ENCODE measurements at places on chromosomes 3 and 15.
A peak's percentile ranks its signal among the peaks of the same experiment; 100 is the strongest.

GRCh38 chr15:92797168-92798052, 102.7 kb upstream of the CHD2 start:
- peak; percentile 46 for DNase-seq

DNA sequence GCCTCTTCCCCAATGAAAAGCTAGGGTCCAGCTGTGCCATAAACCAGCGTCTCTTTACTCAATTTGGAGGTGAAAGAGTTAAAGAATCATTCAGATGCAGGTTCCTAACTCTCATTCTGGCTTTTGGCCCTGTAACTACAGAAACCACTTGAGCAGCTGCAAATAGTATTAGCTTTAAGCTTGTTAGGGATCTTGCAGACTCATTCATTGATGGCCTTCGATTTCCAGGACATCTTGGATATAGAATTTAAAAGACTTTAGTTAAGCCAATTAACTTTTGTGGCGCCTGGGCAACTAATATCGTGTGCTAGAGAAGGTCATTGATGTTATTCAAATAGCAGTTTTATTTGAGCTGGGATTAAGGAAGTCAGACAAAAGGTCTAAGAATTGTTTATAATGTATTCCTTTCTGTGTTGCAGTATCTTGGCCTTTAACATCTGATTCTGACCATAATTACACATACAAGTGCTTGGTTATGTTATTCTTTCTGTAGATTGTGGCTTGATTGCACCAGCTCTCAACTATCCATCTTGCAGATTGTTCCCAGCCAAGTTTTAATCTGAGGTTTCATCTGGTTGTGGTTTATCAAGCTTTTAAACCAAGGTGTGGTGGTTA, 185.3 kb downstream of the CACNA2D3 start:
- DNase-seq, result no peak

- DNase-seq, result no peak
Observed at GRCh38 chr15:70180186-70180875, 82.6 kb upstream of the TLE3 start.

- no peak for DNase-seq
Observed at GRCh38 chr3:94735354-94735753, 672.5 kb downstream of the NSUN3 start.

GRCh38 chr3:52393959-52394670, 50.8 kb downstream of the SEMA3G start:
- no peak for DNase-seq

DNA sequence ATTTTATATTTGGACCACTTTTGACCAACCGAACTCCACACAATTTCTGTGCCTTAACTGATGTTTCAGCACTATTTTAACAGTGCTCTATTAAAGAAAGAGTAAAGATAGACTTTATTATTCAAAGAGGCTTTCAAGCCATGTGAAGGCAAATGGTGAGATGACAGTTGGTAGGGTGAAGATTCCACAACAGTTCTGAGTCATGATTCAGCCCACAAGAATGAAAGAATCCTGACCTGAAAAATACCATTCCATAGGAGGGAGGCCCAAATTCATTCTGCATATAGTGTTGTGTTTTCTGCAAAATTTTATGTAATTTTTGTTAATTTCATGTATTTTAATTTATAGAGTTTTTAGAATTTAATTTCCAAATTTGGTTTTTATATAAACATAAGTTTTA, 135.6 kb upstream of the STAC start:
- DNase-seq, result no peak

DNA sequence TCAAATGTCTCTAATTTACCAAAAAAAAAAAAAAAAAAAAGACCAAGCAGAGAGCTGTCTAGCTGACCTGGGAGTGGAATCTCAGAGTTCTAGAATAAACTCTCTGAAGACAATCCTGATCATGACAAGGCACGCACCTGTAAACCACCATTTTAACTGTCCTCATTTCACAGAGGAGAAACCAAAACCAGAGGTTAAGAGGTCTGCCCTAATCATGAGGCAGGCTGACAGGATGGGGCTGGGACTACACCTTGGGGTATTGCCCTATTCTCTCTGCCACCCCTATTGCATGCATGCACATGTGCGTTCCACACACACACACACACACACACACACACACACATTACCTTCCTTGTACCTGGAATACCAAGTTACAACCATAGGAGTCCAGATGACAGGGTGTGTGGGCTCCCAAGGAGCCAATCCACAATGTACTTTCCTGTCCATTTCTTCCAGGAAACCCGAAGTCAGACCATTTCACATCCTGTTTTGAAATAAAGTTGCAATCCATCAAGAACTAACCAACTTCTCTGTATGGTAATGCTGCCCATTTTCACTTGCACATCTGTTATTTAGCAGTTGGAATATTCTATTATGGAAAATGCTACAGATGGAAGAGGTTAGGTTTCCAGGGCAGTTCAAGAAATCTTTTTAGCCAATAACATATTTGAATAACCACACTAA, 34.6 kb downstream of the HSPBAP1 start:
- no peak for DNase-seq

DNA sequence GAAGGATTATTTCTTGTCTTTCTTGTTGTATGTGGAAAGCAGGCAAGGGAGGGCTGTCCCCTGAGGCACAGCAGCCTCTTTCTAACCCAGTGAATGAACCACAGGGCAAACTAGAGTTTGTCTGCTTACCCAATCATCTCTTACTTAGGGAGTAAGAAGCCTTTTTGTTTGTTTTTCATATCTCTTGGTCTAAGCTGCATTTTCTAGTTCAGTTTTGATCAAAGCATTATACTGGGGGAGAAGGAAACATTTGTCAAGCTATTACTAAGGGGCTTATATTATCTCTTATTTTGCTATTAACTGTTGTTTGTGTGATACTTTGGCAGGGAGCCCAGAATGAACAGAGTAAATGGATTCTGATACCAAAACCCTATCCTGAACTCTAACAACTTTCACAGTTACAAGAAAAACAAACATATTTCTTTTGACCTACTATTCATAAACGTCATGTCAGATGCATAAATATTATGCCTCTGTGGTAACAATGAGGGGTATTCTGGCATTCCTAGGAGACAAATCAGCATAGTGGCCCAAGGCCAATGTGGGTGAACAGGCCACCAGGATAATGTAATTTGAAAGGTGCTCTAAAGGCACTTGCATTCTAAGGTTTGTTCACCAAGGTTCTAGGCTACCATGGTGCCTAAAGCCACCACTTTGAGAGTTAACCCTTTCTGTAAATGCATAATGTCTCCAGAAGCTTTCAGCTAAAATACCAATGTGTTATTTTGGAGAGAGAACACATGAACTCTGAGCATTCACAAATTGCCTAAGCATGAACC, 271.6 kb upstream of the ZPLD1 start:
- no peak for DNase-seq

GRCh38 chr3:51777985-51778384, 1.1 kb downstream of the IQCF6 start:
- DNase-seq, result no peak

DNA sequence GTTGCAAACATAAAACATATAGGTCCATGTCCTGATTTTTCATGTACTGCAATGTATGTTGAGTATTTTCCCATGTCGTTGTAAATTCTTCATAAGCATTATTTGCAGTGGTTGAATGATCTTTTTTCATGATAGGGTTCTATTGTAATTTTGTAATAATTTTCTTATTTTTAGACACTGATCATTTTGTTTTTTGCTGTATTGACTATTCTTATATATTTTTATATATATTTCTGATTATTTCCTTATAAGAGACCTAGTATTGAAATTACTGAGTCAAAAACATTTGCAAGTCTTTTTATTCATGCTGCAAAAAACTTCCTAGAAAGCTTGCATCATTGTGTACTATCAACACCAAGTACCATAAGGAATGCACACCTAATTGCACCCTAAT, 31.2 kb upstream of the ZNF774 start:
- no peak for DNase-seq

DNA sequence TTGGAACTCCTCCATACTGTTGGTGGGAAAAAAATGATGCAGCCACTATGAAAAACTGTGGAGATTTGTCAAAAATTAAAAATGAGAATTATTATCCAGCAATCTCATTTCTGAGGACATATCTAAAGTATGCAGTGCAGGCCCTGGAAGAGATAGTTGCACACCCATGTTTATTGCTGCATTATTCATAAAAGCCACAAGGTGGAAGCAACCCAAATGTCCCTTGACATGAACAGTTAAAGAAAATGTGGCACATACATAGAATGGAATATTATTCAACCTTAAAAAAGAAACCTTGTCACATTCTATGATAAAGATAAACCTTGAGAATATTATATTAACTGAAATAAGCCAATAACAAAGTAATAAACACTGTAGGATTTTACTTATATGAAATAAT, 80.9 kb upstream of the ARHGEF26 start:
- DNase-seq, result no peak

DNA sequence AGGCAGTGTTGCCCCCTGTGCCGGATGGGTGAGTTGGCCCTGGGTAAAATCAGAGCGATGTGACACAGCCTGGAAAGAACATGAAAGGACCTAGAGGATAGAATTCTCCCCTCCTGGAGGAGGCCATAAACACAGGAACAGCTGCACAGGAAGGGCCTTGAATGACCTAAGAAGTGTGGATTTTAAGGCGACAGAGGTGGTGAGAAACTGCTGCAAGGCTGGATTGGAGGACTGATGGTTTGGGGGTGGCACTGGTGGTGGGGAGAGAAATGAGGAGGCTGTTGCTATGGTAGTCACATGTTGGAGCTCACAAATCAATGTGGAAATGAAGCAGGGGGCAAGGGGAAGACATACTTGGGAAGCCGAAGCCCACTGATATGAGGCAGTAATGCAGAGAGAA, 13.8 kb downstream of the XIRP1 start:
- peak; percentile 55 for DNase-seq

- no peak for DNase-seq
Observed at GRCh38 chr15:71607383-71607782, 203.0 kb upstream of the NR2E3 start.

GRCh38 chr3:72079369-72079872, 294.5 kb upstream of the PROK2 start:
- DNase-seq, result no peak

DNA sequence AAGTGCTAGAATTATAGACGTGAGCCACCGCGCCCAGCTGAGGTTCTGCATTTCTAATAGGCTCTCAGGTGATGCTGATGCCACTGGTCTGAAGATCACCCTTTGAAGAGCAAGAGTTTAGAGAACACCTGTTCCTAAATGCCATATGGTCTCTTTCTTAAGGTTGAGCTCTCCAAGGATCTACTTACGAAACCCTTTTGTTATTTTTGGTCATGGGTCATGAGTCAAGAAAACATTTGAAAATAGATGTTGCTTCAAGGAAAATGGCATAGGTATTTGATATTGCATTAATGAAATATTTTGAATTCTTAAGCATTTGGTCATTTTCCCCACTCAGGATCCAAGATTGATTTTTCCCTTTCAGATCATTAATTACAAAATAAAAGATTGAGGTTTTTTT, 74.7 kb upstream of the SOX2 start:
- DNase-seq, result no peak

- DNase-seq, result no peak
Observed at GRCh38 chr3:24493746-24494617, 668 bp downstream of the THRB start.

- DNase-seq, result no peak
Observed at GRCh38 chr3:103393395-103394186, 958.8 kb downstream of the ZPLD1 start.

GRCh38 chr3:13025090-13025489, 48.1 kb downstream of the IQSEC1 start:
- no peak for DNase-seq

DNA sequence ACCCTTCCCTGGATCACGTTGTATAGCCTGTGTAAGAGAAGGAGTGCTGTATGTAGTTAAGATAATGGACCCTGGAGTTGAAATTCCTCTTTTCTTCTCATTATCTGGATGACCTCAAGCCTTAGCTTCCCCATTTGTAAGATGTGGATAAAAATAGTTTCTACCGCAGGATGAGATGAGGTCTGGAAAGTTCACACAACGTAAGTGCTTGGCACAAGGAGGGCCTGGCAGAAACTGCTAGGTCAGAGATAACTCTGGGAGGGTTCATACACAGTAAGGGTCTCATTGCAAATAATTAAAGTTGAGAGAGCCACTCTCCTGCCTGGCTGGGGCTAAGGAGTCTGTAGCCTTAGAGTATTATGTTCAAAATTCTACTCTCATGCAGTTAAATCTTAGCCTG, 214.4 kb downstream of the LRTM1 start:
- no peak for DNase-seq

- DNase-seq, result no peak
Observed at GRCh38 chr3:120454076-120454689, 3.4 kb upstream of the FSTL1 start.

DNA sequence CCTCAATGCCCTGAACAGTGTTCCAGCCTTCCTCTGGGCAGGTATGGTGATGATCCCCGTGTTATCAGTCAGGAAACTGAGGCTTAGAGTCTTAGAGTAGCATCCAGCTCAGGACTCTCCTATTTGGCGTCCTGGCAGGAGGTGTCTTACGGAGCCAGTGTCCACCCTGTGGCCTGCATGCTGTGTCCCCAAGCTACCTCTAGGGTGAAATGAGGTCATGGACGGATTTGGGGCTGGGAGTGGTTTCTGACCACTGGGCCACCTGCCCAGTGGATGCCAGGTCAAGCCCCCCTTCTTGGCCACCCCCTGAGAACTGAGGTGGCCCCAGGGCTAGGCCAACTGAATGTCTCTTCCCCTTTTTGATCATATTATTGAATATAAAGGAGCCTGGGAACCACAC, 27.2 kb upstream of the SLC6A6 start:
- DNase-seq, result no peak

- DNase-seq, result no peak
Observed at GRCh38 chr3:49790626-49791411, 4.5 kb upstream of the IP6K1 start.

- no peak for DNase-seq
Observed at GRCh38 chr15:66240240-66240794, 13.2 kb downstream of the MEGF11 start.

- DNase-seq, result peak; percentile 77
Observed at GRCh38 chr3:44913868-44914468, 39.6 kb downstream of the TGM4 start.

DNA sequence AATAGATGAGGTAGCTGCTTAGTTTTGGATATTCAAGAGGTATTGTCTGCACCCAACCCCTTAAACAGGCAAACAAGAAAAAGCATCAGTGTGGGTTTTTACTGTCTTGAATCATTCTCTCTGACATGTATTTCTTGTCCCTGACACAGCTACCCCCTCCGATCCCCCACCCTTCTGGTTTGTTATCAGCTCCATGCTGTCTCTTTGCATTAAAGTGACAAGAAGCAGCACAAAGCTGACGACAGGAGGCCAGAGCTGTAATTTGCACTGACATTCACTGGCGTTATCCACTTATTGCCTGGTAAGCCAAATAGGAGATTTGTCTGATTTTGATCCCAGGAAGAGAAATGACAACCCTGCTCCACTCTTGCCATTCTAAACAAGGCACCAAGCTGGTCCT, 83.3 kb upstream of the SNRK start:
- no peak for DNase-seq

GRCh38 chr3:38988955-38989354, 62.8 kb downstream of the SCN11A start:
- no peak for DNase-seq

Measured in activated CD8-positive, alpha-beta T cell treated with anti-CD3 and anti-CD28 coated beads for 36 hours (primary cell).